ENCODE measurements at places on chromosomes 2 and 18.

- DNase-seq = no peak
Measured at GRCh38 chr2:137886083-137886831, 78.0 kb upstream of the HNMT start.

DNA sequence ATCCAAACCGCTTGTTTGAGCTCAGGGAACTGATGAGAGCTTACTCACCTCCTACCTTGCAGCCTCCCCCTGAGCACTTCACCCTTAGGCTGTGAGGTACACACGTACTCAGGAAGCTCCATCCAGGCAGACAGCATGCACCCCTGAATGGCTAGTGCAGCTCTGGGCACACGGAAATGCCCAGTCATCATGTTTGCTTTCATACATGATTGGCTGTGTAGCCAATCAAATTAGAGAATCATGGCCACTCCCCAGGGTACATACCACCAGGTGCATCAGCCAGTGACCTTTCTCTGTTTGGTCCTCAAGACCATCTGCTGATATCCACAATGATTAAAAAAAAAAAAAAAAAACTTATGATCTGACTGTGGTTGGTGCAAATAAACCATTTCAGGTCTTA is 42.1 kb downstream of the RNF152 start:
- DNase-seq = no peak

DNA sequence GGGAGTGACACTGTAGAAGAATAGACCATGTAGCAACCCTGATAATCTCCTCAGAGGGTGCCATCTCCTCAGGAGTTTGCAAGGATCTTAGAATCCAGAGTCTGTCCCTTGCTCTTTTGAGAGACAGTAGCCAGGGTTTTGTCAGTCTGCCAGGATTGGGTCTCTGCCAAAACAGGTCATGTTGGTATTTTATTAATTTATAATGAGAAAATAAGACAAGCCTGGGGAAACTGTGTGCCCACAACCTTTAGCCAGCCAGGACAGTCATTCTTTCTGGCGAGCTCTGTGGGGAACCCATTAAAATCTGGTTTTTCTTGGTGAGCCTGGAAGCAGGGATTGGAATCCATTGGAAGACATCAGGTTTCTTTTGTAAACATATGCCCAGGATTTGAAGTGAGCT is 78.6 kb downstream of the PTPRM start:
- no peak for DNase-seq

- DNase-seq = no peak
Measured at GRCh38 chr2:214482728-214483127, 71.9 kb downstream of the VWC2L start.

GRCh38 chr2:13195270-13195669 is 478.5 kb downstream of the TRIB2 start:
- no peak for DNase-seq

GRCh38 chr2:214019973-214020345 is 390.9 kb upstream of the VWC2L start:
- no peak for DNase-seq

Measured in ecto neural progenitor cell (in vitro differentiated cells).